ENCODE measurements at places on chromosomes 6 and 20.

DNA sequence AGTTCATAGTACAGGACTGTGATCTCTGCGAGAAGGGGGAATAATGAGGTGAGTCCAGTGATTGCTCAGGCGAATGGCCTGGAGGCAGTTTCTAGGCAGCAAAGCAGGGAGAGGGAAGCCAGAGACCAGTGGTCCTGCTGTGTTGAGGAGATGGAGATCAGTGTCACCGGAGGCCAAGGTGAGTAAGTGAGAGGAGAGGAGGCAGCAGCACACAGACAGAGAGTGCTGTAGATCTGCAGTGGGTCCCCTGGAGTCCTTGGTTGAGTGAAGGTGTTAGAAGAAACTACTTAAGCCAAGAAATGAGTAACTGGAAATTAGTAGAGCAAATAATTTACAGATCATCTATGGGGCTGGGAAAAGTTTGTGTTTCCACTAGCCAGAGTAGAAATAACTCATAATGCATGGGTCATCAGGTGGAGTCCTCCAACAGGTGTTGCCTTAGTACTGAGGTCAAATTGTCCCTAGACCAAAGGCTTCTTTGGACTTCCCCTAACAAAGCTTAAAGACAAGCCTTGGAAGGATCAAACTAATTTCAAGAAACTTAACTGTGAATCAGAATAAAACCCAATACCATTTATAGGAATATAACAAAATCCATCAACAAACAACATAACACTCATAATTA, 13.6 kb downstream of the HEBP2 start:
- no peak for DNase-seq

GRCh38 chr20:906001-906520, 10.1 kb downstream of the ANGPT4 start:
- no peak for DNase-seq

DNA sequence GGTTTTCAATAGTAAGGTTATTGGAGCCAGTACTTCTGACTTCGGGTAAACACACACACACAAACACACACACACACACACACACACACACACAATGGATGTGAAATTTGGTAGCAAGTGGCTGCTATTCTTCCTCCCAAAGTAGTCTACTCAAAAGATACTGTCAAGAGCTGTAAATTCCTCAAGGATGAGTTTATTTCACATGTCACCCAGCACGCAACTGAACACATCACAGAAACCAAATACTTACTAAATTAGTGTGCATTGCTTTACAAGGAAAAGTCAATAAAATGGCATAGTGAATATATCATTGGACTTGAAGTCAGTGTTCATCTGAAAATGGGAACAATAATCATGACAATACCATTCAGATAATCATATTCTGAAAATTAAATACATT, 32.9 kb downstream of the MMUT start:
- DNase-seq = no peak

DNA sequence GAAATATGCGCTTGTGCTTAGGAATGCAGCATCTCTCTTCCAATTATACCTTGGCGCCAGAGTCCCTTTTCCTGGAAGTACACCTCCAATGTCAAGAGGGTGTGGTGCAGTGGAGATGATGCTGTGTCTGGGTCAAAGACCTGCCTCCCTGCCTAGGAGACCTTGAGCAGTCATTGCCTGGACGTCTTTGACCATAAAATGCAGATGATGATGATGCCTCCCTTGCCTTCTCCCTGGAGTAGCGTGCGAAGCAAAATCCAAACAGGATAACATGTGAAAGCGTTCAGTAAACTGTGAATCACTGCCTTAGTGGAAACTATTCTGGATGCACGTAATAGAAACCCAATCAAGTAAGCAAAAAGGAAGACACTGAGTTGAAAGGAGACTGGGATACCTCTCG, 97.4 kb upstream of the ARMC2 start:
- no peak for DNase-seq

DNA sequence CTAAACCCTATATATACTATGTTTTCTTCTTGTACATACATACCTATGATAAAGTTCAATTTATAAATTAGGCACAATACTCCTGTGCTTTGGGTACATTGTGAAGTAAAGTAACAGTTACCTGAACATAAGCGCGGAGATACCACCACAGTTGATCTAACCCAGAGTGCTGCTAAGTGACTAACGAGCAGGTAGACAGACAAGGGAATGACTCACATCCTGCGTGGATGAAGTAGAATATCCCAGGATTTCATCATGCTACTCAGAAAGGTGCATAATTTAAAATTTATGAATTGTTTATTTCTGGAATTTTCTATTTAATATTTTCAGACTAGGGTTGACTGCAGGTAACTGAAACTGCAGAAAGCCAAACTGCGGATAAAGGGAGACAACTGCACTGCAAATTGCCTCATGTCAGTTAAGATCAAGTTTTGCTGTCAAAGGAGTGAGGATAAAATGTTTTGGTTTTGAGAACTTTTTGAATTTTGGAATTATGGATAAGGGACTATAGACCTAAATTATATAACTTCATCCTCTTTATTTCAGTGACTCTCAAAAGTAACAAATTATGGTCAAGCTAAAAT, 14.4 kb downstream of the MKKS start:
- DNase-seq = peak; percentile 69

- no peak for DNase-seq
Observed at GRCh38 chr6:25007269-25007699, 71.5 kb upstream of the RIPOR2 start.

- no peak for DNase-seq
Observed at GRCh38 chr6:132919045-132919860, 104.9 kb downstream of the RPS12 start.

DNA sequence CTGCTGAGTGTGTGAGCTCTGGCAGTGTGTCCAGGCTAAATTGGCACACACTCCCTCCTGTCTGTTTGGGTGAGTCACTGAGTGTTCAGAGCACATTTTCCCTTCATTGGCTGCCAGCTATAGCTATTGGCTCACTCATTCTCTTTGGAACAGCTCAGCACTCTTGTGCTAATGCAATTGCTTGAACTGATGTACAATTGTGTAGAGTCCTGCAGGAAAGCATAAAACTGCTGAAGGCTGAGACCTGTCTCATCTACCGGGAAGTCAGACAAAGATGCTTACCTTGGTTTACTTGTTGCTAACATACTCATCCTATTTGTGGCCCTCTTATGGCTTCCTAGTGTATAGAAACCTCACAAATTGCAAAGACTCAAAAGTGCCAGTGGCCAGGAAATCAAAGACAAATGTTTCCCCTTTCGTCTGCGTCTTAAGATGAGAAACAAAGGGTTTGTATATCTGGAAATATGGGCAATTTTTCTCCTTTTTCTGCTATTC, 351.0 kb downstream of the BCKDHB start:
- no peak for DNase-seq

DNA sequence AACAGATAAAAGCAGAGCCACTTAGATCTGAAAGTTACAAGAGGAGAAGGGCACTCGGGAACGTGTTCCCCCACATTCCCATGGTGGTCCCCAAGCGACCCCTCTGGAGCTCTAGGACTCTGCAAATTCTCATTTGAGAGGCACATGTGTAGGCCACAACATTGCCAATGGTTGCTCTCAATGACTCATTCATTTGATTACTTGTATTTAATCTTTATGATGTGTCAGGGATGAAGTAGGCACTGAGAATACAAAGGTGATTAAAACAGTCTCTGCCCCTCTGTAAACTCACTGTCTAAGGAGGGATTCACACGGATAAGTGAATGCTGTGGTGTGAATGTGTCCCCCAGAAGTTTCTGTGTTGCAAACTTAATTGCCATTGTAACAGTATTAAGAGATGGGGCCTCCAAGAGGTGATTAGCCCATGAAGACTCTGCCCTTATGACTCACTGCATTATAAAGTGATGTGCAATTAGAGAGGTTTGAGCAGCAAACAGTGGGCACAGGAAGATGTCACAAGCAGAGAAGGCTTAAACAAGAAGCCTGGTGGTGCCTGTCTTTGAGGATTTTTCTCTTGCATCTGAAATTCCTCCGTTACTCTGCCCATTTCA, 34.0 kb upstream of the TRAM2 start:
- DNase-seq = no peak

All from Panc1 (cell line).